Peyer's patch (tissue), 4 donors: ENCODE measurements at places on chromosomes 7 and 10.
A peak's percentile ranks its signal among the peaks of the same experiment; 100 is the strongest.

DNA sequence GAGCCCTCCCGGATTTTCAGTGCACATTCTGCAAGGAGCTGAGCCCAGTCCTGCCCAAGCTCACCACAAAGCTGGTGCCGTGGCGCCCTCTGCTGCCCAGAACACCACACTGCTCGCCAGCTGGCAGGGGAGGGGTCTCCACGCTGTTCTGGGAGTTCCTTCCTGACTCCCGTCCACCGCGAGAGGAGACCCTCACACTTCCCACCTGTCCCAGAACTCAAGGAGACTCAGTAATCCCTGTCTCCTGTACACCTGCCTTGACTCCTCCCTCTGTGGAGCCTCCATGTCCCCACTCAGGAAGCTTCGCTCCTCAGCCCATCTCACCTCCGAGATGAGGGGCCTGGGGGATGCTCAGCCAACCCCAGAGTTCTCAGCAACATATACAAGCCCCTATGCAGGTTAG lies 11.3 kb downstream of the C10orf105 start:
- peak; percentile 81 for DNase-seq

DNA sequence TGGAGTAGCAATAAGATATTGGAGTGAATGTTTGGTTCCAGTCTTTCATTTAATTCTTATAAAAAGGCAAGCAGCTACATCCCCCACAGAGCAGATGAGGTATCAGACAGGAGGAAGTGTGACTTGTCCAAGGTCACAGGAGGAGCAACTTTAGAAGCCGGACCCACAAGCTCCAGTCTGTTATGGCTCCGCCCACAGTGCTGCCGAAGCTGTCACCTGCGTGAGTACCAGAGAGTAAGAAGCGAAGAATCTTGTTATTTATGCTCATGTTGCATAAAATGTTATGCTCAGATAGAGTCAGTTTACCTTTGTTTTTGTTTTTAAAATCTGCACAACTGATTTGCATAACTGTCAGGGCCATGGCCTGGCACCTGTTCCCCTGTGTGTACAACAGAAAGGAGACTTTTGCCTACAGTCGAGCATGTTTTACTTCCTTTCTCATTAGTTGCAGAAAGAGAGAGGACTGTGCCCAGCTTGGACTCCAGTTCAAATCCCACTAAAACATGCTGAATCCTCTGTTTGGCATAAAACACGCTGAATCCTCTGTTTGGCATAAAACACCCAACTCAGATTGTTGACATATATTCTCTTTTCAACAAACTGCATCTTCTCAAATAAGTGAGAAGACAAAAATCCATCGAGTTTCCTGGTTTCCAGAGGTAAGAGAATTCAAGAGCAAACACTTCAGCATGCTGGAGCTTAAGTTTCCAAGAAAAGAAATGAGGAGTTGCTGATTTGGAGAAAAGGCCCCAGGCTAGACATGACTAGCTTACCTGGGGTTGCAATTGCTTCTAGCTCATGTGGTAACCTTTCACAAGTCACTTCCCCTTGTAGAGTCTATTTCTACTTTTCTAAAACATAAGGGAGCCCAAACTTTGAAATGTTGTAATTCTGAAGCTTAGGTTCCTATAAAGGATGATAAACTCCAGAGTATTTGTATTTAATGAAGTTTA lies 409.8 kb upstream of the ZMIZ1 start:
- DNase-seq: no peak

DNA sequence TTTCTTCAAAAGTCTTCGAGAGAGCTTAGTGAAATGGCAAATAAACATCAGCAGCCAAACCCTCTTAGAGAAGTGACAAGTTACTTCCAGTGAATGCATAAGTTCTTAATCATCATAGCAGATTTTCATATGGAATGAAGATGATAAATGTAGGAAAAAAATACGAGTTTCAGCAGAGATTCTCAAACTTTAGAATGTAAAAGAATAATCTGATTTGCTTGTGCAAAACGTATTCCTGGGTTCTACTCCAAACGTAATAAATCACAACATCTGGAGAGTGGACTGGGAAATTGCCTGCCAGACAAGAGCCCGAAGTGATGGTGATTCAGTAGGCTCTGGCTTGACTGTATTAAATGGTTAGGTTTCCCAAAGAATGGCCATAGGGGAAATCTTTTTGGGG lies 62.2 kb downstream of the AKR1E2 start:
- DNase-seq: no peak

DNA sequence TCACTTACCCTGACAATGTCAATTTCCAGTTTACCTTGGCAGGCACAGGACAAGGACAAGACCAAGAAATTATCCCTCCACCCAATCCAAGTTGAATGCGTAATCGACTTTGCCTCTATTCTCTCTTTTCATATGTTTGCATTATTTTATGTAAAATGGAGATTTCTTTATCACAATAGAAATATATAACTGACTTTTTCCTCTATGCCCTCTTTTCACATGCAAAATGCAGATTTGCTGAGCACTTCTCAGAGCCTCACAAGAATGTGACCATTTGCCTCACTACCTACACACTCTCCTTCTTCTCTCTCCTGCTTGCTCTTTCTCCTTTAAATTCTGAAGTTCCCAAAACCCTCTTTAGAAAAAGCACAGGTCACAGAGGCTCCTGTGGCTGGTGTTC lies 15.1 kb downstream of the CYP3A43 start:
- DNase-seq: no peak

- DNase-seq: no peak
Observed at GRCh38 chr7:110130669-110131068, 960.3 kb upstream of the LRRN3 start.

- DNase-seq: no peak
Observed at GRCh38 chr10:29389493-29389892, 100.6 kb downstream of the LYZL1 start.

- no peak for DNase-seq
Observed at GRCh38 chr10:71966046-71967004, 2.1 kb downstream of the CHST3 start.

DNA sequence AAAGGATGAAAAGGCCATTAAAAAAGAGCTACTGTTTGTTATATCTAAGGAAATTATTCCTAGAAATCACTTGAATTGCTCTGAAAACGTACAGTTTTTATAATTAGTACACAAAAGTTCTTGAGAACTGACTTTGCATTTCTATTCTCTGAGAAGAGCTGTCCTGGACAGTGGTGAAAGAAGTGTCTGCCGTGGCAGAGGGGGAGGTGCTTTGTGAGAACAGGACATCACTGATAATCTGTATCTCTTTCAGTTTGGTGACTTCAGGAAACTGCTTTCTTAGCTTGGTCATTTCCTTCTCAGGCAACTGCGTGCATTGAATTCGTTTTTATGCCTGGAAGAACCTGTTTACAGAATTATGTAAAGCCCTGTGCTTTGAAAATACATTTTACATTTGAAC lies 52.1 kb downstream of the POLL start:
- DNase-seq: no peak
